ENCODE measurements at places on chromosomes 12 and 14.

DNA sequence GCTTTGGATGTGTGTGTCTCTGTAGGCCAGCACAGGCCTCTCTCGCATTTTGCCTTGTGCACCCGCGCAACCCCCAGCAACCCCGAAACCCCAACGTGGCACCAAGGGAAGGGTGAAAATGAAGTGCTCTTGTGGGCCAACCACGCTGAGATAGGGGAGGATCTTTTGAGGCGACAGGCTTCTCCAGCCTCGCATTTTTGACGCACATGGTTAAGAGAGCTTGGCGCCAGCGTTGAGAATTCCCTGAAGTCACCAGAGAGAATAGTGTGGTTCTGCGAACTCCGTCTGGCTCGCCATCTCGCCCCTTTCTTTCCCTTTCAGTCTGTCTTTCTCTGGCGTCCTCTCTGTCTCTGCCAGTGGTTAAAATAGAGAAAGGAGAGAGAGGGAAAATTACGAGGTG is 1.9 kb upstream of the TBX3 start:
- H3K27ac ChIP-seq = no peak overlapping the region
- DNase-seq = no peak
- H3K36me3 ChIP-seq = peaks cover 5% of the 10 kb centered on the region
- H3K4me1 ChIP-seq = no peaks in the 10 kb centered on the region

DNA sequence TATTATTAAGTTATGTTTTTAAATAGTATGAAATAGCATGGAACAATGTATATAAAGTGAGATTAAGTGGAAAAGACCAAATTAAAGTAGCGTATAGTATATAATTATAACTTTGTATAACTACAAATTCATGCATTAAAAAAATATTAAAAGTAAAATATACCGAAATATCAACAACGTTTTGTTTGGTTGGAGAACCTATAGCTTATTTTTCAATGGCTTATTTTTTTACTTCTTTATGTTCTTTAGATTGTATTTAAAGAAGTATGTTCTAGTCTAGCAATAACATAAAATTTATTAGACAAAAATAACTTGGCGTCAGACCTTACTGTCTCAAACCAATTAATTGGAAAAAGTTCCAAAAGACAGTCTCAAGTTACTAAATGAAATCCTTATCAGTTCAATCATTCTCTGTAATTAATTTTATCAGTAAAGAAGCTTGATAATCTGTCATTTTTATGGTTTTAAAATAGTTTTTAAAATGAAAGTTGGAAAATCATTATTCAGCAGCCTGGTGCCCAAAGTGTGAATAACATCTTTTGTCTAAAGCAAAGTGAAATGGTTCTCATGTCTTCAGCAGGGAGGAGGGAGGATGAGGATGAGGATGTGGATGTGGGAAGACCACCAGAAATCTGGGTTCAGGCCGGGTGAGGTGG is 46.7 kb downstream of the IRAK3 start:
- no peak for DNase-seq
- no peaks in the 10 kb centered on the region for H3K36me3 ChIP-seq
- H3K4me3 ChIP-seq = peak overlapping the region; percentile 53

DNA sequence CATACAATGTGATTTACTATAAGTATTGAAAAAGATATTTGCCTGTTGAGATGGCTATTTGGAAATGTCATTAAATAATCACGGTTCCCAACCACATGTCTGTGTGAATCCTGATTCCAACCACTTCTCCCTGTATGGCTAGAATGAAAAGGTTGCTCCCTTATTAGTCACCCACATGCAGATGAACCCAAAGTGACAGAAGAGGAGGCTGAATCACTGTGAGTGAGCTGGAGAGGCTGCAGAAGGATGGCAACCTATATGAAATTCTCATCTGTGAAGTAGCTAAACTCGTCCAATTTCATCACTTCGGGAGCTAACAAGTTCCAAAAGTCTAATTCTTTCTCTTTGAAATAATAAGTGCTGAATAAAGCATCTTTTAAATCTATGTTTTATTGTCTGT is 300.5 kb downstream of the PRKD1 start:
- no peak overlapping the region for H3K4me3 ChIP-seq
- no peaks in the 10 kb centered on the region for H3K36me3 ChIP-seq
- H3K27me3 ChIP-seq = no peaks in the 10 kb centered on the region
- no peak overlapping the region for H3K27ac ChIP-seq
- no peaks in the 10 kb centered on the region for H3K4me1 ChIP-seq

GRCh38 chr12:93860668-93861373 is 183.6 kb downstream of the CRADD start:
- no peak for DNase-seq
- H3K4me1 ChIP-seq = no peaks in the 10 kb centered on the region
- no peak overlapping the region for H3K4me3 ChIP-seq
- H3K36me3 ChIP-seq = no peaks in the 10 kb centered on the region
- H3K27ac ChIP-seq = no peak overlapping the region
